Brain (organoid and tissue), 16 donors: ENCODE measurements at places on chromosomes 5 and 9. TPM values are rescaled to one million over a fixed set of nuclear protein-coding genes. Genes with fewer than 3 reads are reported as not detected.

Gene TRPM3
- polyA plus RNA-seq: 1.2 TPM

Gene IL3
- not detected for polyA plus RNA-seq

Gene FOXD4
- polyA plus RNA-seq: not detected

Gene CD72
- 2.0 TPM for polyA plus RNA-seq

Gene SPRY4
- 5.3 TPM for polyA plus RNA-seq

Gene BTNL3
- polyA plus RNA-seq: not detected

Gene TSSK1B
- not detected for polyA plus RNA-seq

GRCh38 chr9:115883467-115884329 is 269.9 kb upstream of the PAPPA start:
- peak; percentile 57 for DNase-seq

DNA sequence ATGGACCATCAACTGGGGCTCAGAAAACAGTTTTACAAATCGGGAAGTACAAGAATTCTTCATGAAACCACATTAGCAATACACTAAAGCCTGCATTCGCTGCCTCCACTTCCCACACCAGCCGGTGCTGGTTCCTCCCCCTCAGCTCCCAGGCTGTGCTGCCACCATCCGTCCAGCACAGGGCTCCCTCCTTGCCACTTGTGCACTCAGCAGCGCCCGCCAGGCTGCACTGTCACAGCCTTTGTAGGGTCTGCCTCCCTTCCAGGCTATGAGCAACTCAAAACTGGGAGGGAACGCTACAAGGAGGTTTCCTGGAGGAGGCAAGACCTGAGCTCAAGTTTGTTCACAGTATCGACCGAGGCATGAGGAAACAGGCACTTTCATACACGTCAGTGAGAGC is 7.7 kb downstream of the MAPK9 start:
- no peak for DNase-seq

DNA sequence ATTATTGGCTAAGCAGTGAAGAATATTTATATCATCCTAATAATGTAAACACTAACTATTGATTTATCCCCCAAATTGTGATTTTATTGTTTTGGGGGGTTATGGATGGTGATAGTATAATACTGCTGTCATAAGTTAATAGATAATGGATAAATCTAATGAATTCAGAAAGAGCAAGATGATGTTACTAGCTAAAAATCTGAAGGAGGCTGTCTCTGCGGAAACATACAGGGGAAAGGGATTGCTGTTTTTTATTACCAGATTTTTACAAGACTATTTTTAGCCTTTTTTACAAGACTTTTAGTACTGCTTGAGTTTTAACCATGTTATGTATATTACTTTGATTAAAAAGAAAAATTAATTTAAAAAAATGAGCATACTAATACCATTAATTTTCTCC is 5.3 kb upstream of the ABL1 start:
- DNase-seq: no peak

GRCh38 chr5:134463991-134464760 is 52.5 kb upstream of the CDKN2AIPNL start:
- DNase-seq: no peak

- no peak for DNase-seq
Measured at GRCh38 chr5:133249593-133249992, 197.8 kb downstream of the HSPA4 start.

- no peak for DNase-seq
Measured at GRCh38 chr5:33662722-33663427, 222.1 kb downstream of the TARS1 start.

- no peak for DNase-seq
Measured at GRCh38 chr9:137784641-137785513, 92.7 kb upstream of the CACNA1B start.

- no peak for DNase-seq
Measured at GRCh38 chr5:172692981-172693380, 51.9 kb downstream of the NEURL1B start.

- peak; percentile 70 for DNase-seq
Measured at GRCh38 chr5:127280491-127281220, 9.9 kb upstream of the MEGF10 start.

- DNase-seq: no peak
Measured at GRCh38 chr5:180235077-180235476, 26.1 kb upstream of the RASGEF1C start.

GRCh38 chr5:95384485-95385213 is 6.5 kb upstream of the FAM81B start:
- no peak for DNase-seq

GRCh38 chr5:36161361-36161760 is 9.4 kb downstream of the SKP2 start:
- DNase-seq: no peak

- no peak for DNase-seq
Measured at GRCh38 chr5:145443964-145444363, 391.2 kb downstream of the PRELID2 start.

GRCh38 chr5:5321137-5321536 is 101.3 kb upstream of the ICE1 start:
- DNase-seq: no peak

DNA sequence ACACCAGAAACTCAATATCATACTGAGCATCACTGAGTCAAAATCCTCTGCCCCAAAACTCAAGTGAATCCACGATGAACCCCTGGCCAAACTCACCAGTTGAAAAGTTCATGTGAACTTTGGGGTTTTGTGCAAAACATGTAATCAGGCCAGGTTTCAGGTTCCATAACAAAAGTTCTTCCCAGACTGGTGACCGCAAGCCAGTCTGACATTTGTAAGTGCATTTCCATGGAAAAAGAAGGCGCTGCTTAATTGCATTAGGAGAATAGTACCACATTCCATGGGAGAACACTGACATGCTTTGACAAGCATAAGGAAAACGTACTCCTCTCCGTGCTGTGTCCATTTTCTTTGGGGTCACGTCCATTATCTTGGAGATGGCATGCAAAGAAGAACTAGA is 567.0 kb downstream of the BNC2 start:
- DNase-seq: no peak

- no peak for DNase-seq
Measured at GRCh38 chr9:71506821-71507220, 261.5 kb downstream of the CEMIP2 start.

GRCh38 chr5:91359962-91360609 is 23.0 kb downstream of the ARRDC3 start:
- DNase-seq: no peak

- no peak for DNase-seq
Measured at GRCh38 chr9:73133022-73133651, 18.5 kb upstream of the ANXA1 start.

DNA sequence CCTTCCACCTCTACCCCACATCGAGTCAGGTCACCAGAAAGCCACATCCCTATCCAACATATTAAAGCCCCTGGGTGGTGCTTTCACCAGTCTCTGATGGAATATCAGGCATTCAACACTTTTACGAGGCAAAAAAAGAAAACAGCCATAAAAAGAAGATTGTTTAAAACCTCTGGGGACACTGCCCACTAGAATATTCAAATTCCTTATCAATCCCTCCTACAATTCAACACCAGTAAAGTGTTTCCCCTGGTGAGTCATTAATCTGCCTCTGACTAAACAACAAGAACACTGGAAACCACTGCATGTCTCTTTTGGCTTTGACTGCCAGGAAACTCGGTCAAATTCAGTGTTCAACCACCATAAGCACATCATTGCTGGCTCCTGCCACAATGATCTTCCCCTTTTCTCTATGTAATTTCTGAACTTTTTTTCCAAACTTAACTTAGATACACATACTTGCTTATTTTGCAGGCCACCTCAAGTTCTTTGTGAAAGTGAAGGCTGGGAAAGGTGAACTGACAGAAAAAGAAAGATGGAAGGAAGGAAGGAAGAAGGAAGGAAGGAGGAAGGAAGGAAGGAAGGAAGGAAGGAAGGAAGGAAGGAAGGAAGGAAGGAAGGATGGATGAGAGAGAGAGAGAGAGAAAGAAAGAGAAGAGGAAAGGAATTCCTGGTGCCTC is 105.3 kb downstream of the PAX5 start:
- no peak for DNase-seq

DNA sequence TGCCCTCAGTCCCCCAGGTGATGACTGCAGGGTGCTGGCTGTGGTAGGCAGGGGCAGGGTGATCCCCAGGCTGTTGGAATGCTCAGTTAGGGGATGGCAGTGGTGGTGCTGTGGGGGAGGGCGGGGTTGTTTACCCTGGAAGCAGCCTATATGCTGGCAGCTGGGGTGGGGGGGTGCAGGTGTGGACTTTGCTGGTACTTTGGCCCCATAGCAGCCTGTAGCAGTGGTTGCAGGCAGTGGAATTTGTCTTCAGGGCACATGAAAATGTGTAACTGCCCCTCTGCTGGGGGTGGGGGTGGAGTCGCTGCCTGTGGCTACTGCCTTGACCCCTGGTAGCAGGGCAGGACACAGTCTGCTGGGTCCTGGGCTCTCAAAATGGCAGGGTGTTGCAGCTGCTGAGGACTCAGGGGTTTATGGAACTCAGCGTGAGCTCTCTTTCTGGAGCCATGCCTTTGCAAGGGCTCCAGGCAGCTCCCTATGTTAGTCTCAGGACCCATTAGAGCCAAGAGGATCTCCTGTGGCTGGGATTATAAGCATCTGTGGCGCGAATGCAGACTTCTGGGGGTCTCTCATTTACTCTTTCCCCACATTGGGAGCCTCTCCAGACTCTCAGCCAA is 65.0 kb downstream of the RMI1 start:
- no peak for DNase-seq

- DNase-seq: no peak
Measured at GRCh38 chr5:181203777-181204112, 1.3 kb downstream of the TRIM7 start.

DNA sequence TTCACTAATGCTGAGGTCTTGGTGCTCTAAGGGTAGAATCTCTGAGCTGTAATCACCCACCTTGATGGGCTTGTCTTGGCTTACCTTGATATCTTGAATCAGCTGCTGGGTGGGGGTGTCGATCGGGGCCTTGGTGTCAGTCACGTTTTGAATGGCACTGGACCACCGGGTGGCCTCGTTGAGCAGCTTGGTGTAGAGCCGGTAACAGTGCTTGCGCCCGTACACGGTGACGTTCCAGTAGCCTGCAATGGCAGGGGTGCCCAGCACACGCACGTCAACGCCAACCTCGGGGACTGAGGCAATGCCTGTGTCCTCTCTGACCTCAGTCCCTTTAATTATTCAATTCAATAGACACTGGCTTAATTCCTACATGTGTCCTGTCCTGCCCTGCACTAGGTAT is 63.1 kb upstream of the RETREG1 start:
- no peak for DNase-seq

DNA sequence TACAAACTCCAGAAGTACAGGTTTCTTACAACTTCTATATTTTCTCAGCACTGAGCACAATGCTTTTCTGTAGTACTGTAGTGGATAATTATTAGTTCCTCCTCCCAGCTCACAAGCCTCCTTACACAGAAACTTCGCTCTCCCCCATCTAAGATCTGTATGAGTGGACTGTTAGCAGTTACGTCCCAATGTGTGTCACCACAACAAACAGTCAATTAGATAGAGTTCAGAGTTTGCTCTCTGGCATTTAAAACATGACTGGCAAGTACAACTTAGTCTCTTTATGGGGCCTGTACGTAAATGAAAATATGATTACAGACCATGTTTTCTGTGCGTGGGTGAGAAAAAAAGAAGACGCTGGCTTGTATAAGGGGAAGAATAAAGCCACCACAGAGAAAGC is 631.4 kb upstream of the DMAC1 start:
- DNase-seq: no peak

DNA sequence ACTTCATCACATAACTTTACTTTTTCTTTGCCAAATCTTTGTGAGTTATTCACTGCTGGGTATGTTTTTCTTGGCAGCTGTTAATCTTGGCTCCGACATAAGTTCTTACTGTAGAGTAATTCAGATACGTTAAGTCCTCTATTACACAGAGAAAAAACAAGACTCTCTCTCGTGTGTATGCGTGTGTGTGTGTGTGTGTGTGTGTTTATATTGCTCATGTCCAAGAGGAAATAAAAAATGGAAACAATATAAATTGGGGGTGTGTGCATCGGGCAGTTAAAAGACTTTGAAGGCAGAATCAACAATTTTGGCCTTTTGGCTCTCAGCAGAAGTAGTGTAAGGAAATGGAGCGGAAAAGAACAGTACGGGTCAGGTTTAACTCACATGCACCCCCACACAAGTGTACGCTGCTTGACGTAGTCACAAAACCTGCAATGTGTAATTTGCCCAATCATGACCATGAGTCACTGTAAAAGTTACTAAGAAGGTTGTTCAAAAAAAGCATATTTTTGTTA is 67.2 kb upstream of the IFNE start:
- peak; percentile 75 for DNase-seq

- DNase-seq: peak; percentile 37
Measured at GRCh38 chr5:143220748-143221251, 182.7 kb downstream of the NR3C1 start.

- DNase-seq: no peak
Measured at GRCh38 chr5:20056933-20057332, 68.9 kb upstream of the CDH18 start.

- peak; percentile 96 for DNase-seq
Measured at GRCh38 chr5:150309101-150309885, 6.6 kb upstream of the ARSI start.

DNA sequence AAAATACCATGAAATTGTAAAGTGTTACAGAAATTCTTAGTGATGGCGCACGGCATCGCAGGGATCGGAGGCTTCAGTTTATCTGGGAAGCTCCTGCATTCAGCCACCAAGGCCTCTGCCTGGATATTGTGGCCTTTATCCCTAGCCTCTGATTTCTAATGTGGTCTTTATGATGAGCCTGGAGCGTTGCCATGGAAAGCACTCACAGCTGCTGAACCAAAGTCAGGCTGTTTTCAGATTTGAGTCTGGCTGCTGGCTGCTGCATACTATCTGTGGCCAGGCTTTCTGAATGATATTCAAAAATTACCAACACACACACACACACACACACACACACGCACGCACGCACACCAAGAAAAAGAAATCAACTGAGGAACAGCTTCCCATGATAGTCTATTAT is 101.1 kb upstream of the ZNF366 start:
- peak; percentile 88 for DNase-seq

- DNase-seq: no peak
Measured at GRCh38 chr5:93385655-93386054, 195.4 kb downstream of the NR2F1-AS1 start.

GRCh38 chr9:105661011-105661410 is 1.2 kb upstream of the TAL2 start:
- DNase-seq: no peak

DNA sequence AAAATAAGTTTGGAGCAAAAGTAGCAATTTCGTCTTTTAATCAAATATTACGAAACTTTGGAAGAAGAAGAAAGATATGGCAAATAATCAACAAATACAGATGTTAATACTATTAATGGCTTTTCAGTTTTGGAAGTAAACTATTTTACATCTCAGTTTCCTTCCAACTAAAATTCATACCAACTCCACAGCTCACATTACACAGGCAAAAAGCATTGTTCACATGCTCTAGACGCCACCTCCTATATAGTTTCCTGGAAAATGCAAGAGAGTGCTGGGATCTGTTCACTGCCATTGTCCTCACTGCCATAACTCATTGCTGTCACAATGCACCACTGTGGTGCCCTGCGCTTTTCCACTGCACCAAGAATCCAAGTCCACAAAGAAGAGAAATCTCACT is 149.0 kb upstream of the FTMT start:
- DNase-seq: no peak
